Stimulated activated CD4-positive, alpha-beta T cell treated with anti-CD3 and anti-CD28 coated beads, TNF-alpha, amount 100 ng/mL, for 4 hours (primary cell): ENCODE measurements at places on chromosomes 5 and 9.

DNA sequence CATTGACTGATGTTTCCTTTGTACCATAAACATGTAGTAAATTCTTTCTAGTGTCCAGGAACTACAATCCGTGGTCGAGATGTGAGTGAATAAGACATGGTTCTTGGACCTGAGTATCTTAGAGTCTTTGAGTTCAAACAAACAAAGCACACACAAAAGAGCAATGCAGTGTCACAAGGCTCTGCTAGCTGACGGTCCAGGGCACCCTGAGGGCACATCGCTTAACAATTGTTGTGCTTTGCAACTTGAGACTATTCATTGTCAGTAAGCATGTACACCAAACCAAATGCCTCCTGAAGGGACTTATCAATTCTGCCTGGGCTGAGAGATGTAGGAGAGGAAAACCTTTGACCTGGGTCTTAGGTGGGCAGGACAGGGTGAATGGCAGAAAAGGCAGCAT is 84.8 kb downstream of the CAMK4 start:
- DNase-seq = no peak

GRCh38 chr5:109825450-109825849 is 135.7 kb downstream of the MAN2A1 start:
- no peak for DNase-seq

GRCh38 chr9:75170898-75171360 is 82.6 kb downstream of the OSTF1 start:
- no peak for DNase-seq

- DNase-seq = no peak
Observed at GRCh38 chr5:14138608-14139540, 4.3 kb upstream of the TRIO start.

DNA sequence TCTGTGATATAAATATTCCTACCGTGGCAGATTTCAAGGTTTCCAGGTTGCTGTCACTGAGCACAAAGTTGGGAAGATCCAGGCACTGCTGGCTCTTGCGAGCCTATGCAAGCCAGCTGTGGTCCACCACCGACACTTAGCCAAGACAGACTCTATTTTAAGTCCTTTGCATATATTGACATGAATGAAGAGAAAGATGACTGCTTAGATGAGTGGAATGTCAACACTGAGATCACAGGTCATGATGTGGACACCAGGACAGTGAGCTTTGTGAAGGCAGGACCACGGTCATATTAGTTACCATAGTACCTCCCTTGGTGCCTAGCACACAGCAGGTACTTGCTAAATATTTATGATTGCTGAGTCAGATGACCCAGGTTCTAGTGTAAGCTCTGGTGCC is 217.0 kb downstream of the PAPPA start:
- DNase-seq = no peak

DNA sequence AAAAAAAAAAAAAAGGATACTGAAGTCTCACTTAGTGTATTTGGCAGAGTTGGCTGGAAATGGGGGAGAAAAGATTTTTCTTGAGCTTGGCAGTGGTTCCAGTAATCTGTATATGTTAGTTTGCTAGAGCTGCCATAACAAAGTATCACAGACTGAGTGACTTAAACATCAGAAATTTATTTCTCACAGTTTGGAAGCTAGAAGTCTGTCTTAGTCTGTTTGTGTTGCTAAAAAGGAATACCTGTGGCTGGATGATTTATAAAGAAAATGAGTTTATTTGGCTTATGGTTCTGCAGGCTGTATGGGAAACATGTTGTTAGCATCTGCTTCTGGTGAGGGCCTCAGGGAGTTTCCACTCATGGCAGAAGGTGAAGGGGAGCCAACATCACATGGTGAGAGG is 89.6 kb upstream of the CEP78 start:
- no peak for DNase-seq

DNA sequence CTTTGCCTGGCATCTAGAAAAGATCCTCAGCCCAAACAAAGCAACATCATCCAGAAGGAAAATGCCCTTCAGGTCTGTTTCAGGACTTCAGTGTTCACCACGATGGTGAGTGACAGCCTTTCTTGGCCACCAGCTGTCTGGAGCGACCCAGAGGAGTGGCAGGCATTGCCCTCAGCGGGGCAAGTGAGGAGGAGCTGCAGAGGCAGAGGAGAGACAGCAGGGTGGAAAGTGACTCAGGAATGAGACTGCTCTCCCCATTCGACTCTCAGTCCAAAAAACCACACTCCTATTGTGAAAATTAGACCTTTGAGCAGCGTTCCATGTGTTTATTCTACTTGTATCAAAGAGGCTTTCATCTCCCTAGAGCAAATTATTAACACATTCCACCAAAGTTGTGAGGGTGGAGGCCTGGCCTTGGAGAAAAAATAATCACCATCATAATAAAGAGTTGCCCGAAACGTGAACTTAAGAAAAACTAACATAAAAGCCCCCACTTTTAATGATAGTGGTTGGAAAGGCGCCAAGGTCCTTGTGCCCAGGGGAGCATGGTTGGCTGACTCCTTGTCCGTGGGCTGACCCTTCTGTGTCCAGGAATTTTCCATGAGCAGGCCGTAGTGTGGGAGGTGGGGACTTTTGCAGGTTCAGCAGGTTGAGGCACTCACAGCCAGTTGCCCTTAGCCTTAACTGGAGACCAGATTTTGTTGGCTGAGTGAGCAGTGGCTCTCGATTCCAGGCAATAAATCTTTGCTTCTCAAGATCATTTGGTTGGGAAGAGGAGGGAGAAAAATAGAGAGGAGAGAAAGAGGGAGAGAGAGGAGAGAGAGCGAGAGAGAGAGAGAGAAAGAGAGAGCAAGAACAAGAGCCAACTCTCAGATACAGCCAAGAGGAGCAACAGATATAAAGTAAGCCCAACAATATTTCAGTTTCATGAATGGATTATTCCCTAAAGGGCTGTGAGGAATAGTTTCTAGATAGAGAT is 125.9 kb upstream of the ANKRD55 start:
- no peak for DNase-seq

GRCh38 chr5:131394128-131394527 is 130.3 kb downstream of the CDC42SE2 start:
- no peak for DNase-seq

GRCh38 chr5:87079219-87079618 is 188.5 kb upstream of the RASA1 start:
- DNase-seq = no peak

DNA sequence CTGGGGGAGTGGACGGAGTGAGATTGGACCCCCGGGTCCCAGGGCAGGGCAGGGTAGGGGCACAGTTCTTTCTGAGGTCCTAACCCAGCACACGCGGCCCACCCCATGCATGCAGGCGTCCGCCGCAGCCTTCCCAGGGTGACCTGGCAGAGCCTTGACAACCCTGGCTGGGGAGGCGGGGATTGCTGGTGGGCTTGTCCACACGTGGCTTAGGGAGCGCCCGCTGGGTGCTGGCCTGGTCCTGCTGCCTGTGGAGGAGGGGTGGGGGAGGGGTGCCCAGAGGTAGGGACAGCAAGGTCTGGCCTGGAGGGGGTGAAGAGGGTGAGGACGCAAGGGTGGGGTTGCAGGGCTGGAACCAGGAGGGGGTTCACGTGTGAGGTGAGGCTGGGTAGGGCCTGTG is 6.0 kb downstream of the RXRA start:
- DNase-seq = no peak

DNA sequence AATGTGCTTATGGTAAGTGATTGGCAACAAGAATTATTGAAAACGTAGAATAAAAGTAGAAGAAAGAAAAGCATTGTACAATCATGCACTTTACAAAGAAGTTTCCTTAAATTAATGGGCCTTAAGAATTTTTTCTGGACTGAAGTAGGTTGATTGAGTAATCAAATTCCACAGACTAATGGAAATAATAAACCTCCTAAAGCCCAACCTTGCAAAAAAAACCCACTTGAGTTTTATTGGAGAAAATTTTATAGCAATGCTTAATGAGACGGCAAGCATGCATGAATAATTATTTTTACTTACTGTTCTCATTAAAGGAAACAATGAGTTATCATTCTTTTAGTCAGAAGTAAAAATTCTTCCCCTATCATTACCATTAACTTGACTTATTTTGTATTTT is 676.1 kb upstream of the C9orf72 start:
- no peak for DNase-seq

GRCh38 chr5:98638701-98639100 is 134.8 kb upstream of the RGMB start:
- no peak for DNase-seq

GRCh38 chr9:86795047-86795442 is 152.3 kb downstream of the GAS1 start:
- DNase-seq = no peak
